ENCODE measurements at places on chromosomes 16 and 17.

DNA sequence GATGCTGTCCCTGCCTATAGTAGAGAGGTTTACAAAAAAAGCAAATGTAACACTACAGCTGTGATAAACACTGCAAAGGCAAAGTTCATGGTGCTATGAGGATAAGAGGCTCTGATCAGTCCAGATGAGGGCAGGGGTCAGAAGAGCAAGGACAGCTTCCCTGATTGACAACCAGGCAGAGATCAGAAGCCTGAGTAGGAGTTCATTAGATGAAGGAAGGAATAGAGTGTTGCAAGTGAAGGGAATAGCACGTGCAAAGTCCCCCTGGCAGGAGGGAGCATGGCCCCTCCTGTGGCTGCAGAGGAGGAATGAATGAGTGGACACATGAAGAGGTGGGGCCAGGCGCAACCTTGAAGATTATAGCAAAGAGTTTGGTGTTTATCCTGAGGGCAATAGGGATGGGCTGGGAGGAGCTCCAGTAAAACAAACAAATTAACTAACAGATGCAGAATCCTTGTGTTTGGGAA, 208.4 kb upstream of the IRX5 start:
- DNase-seq, result no peak

GRCh38 chr17:78970834-78971755, 8.6 kb downstream of the LGALS3BP start:
- peak; percentile 83 for DNase-seq

- no peak for DNase-seq
These were observed 246.0 kb downstream of the PMP22 start for GRCh38 chr17:15019158-15019557.

- DNase-seq, result no peak
These were observed 17.6 kb downstream of the ZSWIM7 start for GRCh38 chr17:15981646-15982580.

GRCh38 chr17:58693751-58694150, 1.3 kb downstream of the RAD51C start:
- no peak for DNase-seq

Data from stimulated activated naive CD8-positive, alpha-beta T cell treated with anti-CD3 and anti-CD28 coated beads, Interleukin-15, Interleukin-2, amounts not matched to agents 100 U/mL and 50 U/mL, for 24 hours (primary cell).